KG1 (cell line): ENCODE measurements at places on chromosomes 2 and 18.

GRCh38 chr18:51150113-51150700 is 47.3 kb downstream of the MEX3C start:
- DNase-seq, result no peak

DNA sequence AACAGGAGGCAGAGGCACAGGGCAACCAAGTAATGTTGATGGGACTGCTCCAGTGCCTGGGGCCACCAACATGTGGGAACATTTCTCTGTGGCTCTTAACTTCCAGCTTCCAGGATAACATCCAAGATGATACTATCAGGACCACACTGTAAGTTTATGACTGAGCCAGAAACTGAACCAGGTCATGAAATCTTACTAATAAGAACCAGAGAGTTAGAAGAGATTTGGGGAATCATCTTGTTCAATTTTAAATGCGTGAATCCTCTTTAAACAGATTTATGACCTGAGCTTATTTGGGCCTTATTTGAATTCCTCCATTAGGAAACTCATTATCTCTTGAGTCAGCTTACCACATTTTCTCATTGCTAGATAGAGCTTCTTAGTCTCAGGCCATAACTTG is 45.0 kb downstream of the MAP2 start:
- DNase-seq, result no peak

DNA sequence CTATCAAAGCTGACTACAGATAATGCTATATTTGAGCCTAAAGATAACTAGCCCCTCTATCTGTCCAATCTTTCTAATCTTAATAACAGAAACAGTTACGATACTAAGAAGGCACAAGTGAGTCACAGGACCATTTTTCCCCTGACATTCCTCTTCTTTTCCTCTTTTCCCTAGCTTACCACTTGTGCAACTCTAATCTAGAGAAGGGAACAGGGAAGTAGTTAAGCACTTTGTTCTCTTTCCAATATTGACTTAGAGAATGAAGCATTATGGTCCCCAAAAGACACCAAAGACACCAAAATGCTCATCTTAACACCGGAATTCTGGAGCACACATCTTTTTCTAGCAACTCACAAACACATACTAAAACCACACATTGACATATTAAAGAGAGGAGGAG is 1.8 kb downstream of the PDE11A start:
- DNase-seq, result no peak

DNA sequence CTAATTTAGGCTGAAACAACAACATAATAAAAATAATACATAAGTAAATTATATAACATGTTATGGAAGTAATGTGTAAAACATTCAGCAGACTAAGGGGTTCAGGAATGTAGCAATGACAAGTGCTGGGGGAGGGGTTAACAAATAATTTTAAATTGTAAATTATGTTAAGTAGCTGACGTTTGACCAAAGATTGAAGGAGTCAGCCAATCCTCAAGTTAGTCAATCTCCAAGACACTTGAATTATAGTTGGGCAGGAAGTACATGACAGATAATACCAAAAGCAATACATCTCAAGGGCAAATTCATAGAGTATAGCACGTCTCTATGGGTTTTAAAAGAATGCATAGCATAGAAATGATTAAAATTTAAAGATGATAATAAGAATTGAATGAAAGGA is 89.1 kb downstream of the KCNH7 start:
- no peak for DNase-seq

DNA sequence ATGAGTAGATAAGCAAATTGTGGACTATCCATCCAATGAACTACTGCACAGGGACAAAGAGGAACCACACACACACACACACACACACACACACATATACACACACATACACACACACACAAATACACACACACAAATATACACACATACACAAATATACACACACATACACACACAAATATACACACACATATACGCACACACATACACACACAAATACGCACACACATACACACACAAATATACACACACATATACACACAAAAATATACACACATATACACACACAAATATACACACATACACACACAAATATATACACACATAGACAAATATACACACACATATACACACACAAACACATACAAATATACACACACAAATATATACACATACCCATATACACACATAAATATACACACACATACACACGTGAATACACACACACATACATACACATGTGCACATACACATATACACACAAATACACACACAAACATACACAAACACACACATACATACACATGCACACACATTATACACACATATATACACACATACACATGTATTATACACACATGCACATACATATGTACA is 19.8 kb upstream of the EFHD1 start:
- DNase-seq, result no peak

DNA sequence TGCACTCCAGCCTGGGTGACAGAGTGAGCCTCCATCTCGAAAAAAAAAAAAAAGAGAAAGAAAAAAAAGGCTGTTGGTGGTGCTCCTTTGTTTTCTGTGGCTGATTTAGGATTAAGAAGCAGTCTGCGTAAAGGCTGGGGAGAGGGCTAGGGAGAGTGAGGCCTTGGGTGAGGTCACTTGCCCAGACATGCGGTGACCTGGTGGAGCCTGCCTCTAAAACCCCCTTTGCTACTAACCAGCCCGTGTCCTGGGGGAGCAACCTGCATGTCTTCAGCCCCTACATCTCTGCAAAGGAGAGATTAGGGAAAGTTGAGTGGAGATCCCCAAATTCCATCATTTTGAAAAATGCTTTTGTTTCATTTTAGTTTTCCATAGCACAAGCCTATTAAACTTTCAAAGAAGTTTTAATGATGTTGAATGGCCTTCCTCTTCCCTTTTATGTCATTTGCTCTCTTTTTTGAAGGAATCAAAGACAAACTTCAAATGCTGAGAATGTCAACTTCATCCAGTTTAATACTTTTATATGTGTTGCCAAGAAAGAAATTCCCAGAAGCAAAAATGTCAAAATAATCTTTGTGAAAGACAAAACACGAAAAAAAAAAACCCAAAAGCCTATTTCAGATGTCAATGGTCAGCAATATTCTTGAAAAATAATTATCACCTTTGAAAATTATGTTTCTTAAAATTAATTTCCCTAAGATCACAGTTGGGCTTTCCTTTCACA is 38.9 kb upstream of the RALBP1 start:
- no peak for DNase-seq

- DNase-seq, result no peak
Observed at GRCh38 chr18:21439431-21439846, 161.1 kb downstream of the ESCO1 start.

- DNase-seq, result no peak
Observed at GRCh38 chr2:203623661-203624060, 82.8 kb upstream of the CD28 start.

- DNase-seq, result no peak
Observed at GRCh38 chr2:38245114-38245641, 131.9 kb downstream of the ATL2 start.

GRCh38 chr2:210268281-210268680 is 43.0 kb upstream of the ACADL start:
- DNase-seq, result no peak

DNA sequence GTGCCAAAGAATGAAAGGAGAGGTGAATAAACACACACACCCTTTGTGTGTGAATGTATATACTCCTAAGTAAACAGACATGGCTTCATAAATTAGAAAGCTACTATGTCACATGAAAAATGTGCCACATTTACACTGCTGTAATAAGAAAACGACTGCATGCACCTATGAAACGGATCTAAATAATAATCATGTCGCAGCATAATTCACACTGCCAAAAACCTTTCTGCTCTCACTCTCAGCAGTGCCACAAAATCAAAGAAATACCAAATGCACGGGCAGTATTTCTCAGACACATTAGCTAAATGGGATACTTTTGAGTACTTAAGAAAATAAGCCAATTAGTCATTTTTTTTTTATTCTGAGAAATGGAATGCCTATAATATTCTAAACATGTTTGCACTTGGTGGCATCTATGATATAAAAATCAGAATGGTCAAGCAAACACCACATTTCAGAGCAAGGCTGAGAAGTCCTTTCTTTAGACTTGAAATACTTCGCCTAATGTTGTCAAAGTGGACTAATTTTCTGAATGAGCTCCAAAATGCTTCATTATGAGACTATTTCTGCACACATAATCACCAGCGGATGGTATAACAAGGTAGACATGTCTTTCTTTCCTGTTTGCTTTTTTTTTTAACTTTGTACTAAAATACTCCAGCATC is 6.6 kb downstream of the BCL11A start:
- DNase-seq, result no peak

DNA sequence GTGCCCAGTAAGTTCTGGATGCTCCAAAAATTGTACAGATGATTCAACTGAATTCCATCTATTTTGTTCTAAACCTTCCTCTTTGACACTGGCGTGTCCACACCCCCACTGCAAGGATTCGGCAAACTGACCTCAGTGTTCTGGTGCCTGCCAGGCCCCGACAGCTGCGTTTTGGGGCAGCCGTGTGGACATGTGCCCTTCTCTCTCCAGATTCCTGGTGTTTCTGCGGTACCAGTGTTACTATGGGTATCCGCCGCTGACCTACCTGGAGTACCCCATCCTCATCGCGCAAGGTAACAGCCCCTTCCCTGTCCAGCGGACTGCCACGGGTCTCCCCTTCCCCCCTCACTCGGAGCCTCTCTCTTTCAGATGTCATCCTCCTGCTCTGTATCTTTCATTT is 5.0 kb downstream of the SLC66A3 start:
- DNase-seq, result no peak

DNA sequence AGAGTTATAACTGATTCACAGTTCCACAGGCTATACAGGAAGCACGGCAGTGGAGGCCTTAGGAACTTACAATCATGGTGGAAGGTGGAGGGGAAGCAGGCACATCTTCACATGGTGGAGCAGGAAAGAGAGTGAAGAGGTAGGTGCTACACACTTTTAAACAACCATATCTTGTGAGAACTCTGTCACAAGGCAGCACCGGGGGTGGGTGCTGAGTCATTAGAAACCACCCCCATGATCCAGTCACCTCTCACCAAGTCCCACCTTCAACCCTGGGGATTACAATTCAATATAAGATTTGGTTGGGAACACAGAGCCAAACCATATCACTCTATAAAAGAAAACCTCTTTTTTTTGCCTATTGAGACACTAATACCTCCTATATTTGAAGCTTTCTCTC is 1108.5 kb upstream of the CDH2 start:
- no peak for DNase-seq

DNA sequence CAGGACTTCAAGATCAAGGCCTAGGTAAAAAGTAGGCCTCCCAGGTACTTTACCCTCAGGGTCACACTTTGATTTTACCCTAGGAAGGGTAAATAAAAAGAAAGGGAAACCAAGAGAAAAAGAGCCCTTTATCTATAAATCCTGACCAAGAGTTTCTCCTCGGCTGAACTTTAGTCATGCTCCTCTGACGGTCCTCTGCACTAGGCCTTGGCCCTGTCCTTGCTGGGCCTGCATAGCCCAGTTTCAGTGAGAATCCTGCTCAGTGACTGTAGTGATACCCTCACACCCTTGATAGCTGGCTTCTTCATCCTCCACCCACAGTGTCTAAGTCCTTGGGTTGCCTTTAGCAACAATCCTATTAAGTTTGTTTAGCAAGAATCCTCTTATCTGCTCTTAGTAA is 20.5 kb upstream of the ITSN2 start:
- no peak for DNase-seq

- DNase-seq, result no peak
Observed at GRCh38 chr2:223587301-223587700, 14.9 kb downstream of the SCG2 start.

GRCh38 chr2:16191431-16192200 is 251.3 kb downstream of the MYCN start:
- no peak for DNase-seq

GRCh38 chr2:191150230-191150599 is 579 bp downstream of the STAT4 start:
- no peak for DNase-seq

DNA sequence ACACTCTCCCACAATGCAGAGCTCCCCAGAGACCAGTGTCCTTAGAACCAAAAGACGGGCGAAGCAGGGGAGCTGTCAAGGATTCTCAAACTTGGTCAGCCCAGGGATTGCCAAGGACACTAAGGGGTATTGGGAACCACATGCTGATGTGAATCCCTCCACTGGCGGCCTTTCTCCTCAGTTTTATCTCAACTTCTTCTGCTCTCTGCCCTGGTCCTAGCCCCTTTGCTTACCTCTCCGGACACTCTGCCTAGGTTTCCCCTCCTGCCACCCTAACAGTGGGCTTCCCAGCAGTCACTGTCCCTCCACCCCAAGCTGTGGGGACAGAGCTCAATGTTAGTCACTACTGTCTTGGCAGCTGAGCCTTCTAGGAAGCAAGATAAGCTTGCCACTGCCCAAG is 61.1 kb downstream of the POLR1A start:
- no peak for DNase-seq

GRCh38 chr2:42795841-42796301 is 3.5 kb upstream of the HAAO start:
- no peak for DNase-seq

GRCh38 chr2:232436381-232437194 is 19.4 kb upstream of the ALPI start:
- no peak for DNase-seq

DNA sequence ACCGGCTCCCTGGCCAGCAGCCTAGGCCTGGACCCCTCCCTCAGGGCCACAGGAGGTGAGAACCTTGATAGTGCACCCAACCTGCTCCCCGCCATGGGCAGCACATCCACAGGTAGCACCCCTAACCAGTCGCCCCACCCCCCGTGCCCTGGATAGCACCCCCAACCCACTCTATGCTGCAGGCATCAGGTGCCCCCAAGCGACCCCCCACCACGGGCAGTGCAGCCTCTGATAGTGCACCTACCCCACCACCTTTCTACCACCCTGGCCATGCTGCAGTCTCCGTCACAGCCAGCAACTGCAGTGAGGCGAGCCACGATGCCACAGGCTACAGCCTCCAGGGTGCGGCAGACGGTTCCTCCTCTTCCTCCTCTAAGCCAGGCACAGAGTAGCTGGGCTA is 55.6 kb downstream of the SOWAHC start:
- no peak for DNase-seq

DNA sequence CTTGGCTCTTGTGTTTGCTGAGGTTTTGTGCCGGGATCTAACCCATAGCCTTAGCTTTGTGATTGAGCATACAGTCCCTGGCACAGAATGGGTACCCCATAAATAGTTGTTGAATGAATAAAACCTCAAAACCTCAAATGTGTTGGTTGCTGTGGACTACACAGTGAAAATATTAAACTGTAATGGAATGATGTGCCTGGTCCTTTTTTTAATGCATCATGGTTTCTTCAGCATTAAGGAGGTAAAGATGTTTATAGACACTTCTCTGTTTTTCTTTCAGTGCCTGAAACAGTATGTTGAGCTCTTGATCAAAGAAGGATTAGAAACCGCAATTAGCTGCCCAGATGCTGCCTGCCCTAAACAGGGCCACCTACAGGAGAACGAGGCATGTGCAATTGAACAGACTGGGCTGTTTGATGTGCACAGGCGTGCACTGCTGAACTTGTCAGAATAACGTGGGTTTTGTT is 97.0 kb downstream of the RNF144A start:
- no peak for DNase-seq

DNA sequence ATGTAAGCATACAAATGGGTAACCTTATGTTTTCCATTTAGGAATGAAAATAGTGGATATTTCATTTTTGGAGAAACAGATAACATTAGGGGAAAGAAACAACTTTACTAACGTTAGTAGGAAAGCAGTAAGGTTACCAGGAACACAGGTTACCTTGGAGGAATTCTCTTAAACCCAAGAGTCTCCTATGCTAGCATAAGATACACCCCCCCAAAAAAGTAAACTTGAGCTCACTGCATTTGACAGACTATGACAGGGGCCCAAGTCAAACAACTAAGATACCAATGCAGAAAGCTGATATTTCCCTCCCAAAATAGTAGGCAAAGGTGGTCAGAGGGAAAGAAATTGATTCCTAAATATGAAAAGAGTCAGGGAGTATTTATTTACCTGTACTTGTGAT is 656.9 kb downstream of the DSC3 start:
- DNase-seq, result no peak
